ENCODE measurements at places on chromosomes 7 and 10. TPM values are rescaled to one million over a fixed set of nuclear protein-coding genes. Genes with fewer than 3 reads are reported as not detected.

DNA sequence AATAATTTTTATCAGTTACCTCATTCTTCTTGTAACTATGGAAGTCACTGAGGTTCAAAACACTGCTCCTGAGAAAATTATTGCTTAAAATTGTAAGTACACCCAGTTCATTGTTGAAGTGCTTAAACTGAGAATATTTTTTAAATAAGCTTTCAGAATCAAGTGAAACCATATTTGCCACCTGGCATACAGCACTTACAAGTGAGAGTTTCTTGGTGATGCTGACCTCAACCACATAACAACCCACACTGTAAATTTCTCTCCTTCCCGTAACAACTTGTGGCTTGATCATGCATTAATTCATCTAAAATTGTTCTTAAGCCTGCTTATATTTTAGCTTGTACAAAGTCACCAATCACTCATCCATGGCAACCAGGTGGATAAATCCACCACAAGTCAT lies 34.0 kb downstream of the IMMP2L start:
- DNase-seq: no peak

GRCh38 chr7:45259966-45260646 lies 102.5 kb downstream of the RAMP3 start:
- peak; percentile 49 for DNase-seq

- DNase-seq: no peak
Observed at GRCh38 chr7:47416492-47417480, 165.1 kb downstream of the TNS3 start.

- DNase-seq: peak; percentile 92
Observed at GRCh38 chr10:93199191-93199751, 125.6 kb downstream of the CYP26A1 start.

DNA sequence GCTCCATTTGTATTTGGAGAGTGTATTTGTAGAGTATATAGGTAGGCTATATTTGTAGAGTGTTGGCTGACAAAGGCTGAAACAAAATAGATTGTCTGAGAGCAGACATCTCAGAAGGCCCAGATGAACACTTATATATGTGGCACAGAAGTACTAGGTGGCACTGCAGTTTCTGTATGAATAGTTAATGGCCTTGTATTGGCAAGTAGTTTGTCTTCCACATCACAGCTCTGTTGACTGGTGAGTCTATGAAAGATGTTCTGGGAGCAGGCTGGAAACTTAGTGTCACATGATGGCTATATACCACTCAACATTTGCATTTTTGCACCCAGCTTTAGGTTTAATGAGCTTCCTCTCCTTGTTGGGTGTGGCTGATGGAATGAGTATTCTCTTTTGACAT lies 51.9 kb downstream of the CCNY start:
- DNase-seq: no peak

The OPN1SW gene
- total RNA-seq: not detected

Data from H4 (cell line).